ENCODE measurements at places on chromosomes 3 and 15.

- DNase-seq = no peak
These were observed 49.7 kb downstream of the TUSC7 start for GRCh38 chr3:116759316-116759715.

- DNase-seq = no peak
These were observed 161.1 kb upstream of the UBE2E1 start for GRCh38 chr3:23644676-23645075.

- no peak for DNase-seq
These were observed 40.4 kb upstream of the PRICKLE2 start for GRCh38 chr3:64265646-64266045.

GRCh38 chr3:154304936-154305335 lies 19.4 kb downstream of the DHX36 start:
- no peak for DNase-seq

DNA sequence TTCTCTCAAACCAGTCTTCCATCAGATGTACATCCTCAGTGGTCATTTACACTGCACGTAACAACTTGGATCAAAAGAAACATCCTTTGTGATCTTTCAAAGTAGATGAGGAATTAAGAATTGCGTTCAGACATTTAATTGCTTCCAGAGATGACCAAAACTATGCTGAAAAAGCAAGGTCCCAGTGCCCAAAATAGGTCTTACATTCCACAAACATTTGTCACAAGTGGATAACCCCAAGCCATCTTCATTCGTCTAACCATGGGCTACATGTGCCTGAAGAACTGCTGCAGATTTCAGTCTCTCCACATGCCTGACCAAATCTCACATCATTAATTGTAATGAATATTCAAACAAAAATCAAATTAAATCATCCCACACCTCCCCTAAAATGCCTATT lies 273.6 kb downstream of the SHOX2 start:
- DNase-seq = no peak

DNA sequence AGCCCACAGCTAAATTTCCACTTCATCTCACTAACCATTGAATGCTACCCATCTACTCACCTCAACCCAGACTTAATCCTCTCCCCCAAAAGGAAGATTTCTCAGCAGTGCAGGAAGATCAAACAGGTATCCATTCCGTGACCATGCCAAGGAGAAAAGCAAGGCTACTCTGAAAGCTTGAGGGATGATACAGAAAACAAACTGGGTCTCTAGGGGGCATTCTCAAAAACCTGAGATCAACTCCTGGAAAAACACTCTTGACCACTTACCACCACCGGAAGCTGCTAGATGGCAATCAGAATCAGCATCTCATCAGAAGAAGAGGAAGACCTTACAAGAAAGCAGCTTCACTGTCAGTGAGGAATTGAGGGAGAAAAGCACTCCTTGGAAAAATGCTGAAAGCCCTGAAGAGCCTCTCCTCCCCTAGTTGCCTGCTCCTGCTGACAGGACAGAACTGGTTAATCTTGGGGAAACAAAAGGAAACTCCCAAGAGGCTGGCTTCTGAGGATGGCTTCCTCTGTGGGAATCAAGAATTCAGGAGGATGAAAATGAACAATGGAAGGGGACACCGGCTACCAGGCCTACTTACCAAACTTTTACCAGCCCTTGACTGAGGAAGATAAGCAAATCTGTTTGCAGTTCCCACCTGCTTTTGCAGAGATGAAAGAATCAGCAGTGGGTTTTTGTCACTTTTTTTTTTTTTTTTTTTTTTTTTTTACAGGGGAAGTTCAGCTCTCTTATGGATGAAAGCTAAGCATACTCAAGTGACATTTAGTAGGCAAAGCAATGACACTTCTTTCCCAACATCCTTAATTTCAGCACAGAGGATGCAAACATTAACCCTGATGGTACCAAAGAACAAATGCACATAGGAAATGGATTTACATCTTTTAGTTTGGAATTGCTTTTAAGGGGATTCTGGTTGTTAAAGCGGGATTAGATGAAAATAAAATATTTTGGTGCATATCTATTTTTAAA lies at the start of gene ATP8B4:
Gene ATP8B4, minus strand, starts transcription at position 171 of the 978 bp plus-strand sequence. CDS start 12,267 bp downstream, outside the sequence.
- DNase-seq = no peak

DNA sequence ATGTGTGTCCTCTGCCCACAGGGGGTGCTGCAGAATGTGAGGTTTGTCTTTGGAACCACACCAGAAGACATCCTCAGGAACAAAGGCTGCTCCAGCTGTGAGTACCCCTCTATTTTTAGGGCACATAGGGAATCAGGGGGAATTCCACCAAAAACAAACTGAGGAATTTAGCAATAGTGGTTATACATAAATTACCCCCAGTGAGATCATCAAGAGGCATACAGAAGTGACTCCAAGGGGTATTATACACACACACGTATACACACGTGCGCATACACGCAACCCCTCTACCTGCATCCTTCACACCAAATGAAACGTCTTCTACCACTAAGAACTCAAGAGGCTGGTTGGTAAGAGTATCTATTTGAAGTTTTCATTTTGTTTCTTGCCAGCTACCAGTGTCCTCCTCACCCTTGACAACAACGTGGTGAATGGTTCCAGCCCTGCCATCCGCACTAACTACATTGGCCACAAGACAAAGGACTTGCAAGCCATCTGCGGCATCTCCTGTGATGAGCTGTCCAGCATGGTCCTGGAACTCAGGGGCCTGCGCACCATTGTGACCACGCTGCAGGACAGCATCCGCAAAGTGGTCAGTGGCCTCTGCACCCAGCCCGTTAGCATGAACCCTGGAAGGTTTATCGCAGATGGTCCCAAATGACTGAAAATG lies 2.9 kb downstream of the THBS1 start:
- DNase-seq = no peak

- DNase-seq = peak; percentile 45
These were observed 1.9 kb upstream of the VWA5B2 start for GRCh38 chr3:184227481-184227935.

DNA sequence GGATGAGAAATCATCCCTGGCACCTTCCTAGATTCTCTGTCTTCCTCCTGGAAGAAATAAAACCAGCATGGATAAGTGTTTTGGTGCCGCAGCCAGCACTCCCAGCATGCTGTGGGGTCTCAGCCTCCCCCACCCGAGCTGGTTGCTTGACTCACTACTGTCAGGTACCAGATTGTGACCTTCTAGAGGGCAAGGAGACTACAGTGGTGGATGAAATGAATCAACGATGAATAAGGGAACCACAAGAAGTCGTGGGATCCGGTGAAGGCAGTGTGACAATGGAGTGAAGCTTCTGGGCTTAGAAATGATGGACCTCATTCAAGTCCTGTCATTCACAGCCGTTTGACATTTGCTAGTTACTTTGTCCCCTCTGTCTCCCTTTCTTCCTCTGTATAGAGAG lies 50.2 kb upstream of the SLCO3A1 start:
- no peak for DNase-seq

- DNase-seq = peak; percentile 57
These were observed 53.3 kb downstream of the KY start for GRCh38 chr3:134597390-134597970.

DNA sequence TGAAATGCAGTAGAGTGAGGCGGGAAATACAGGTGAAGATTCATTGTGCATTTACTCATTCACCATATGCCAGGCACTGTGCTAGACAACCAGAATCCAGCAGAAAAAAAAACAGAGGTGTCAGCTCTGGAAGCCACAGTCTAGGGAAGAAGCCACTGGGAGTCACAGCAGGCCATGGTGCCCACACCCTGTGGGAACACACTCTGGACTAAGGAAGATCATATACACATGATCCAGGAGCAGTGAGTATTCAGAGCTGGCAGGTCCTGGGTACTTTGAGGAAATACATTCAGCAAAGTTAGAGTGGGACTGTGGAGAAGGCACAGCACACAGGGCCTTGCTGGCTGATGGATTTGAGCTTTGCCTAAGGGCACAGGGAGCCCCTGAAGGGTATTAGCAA lies 14.8 kb downstream of the FAM240A start:
- DNase-seq = no peak

DNA sequence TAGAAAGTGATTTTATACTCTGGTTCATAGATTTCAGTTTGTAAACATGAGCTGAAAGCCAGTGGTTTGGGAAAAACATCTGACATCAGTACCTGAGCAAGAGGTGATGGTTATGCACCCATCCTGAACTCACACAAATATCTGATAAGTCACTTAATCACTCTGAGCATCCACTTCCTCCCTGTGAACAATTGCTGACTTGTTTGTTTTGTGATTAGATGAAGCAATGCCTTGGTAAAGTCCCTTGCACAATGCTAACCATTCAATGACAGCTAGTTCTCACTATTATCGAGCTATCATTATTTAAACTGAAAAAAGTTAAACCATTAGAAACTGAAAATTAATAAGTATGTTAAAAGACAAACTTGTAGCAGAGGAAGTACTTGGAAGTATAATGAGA lies 303.0 kb downstream of the PLOD2 start:
- no peak for DNase-seq

GRCh38 chr3:85161544-85161943 lies 202.8 kb downstream of the CADM2 start:
- DNase-seq = no peak

DNA sequence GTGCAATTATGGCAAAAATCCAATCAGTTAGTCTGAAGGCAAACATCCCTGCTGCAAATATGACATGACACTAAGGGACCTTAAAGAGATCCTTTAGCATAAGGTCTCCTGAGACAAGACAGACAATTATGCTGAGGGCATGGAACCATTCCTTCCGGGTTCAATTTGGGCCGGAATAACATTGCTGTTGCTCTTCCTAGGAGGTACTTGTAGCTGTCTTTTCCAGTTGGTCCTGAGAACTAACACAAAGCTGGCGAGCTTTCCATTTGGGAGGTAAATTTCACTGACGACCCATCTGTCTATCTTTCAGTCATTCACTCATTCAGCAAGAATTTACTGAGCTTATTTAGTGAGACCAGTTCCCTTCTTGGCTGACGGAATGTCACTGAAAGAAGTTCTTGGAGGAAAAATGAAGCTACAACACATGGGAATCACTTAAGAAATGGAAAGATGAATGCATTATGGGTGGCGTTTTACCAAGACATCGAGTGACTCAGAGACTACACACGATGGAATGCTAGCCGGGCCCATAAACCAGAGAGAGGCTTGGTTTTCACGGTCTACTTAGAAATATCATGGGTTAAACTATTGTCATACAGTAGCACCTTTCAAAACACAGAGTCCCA lies 215.5 kb downstream of the PDZRN3 start:
- DNase-seq = no peak

DNA sequence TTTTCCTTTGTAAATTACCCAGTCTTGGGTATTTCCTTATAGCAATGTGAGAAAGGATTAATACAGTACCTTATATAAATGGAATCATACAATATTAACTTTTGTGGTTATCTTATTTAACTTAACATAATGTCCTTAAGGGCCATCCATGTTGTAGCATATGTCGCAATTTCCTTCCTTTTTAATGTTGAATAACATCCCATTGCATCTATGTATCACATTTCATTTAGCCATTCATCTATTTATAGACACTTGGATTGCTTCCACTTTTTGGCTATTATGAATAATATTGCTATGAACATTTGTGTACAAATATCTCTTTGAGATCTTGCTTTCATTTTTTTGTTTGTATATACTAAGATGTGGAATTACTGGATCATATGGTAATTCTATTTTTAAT lies 342.2 kb downstream of the PDCD6IP start:
- DNase-seq = peak; percentile 4

- no peak for DNase-seq
These were observed 100.6 kb upstream of the TSC22D2 start for GRCh38 chr3:150307311-150308036.

DNA sequence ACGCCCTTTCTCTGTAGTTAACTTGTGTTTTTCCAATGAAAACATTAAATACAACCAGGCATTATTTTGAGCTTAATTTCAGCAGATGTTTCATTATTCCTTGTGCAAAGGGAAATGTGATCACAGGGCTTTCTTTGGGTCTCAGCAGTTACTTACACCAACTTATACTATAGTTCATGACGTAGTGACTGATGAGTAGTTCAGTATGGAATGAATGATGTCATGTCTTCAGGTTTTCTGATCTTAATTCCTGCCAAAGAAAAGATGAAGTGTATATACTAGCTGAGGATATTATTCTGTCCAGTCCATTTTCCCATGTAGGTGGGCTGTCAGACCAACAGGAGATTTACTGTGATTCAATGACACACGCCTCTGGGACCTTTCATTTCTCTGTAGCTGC lies 61.3 kb downstream of the MYRIP start:
- DNase-seq = no peak

Measured in AML-193 (cell line).